ENCODE measurements at places on chromosomes 4 and X. TPM values are rescaled to one million over a fixed set of nuclear protein-coding genes. Genes with fewer than 3 reads are reported as not detected.

DNA sequence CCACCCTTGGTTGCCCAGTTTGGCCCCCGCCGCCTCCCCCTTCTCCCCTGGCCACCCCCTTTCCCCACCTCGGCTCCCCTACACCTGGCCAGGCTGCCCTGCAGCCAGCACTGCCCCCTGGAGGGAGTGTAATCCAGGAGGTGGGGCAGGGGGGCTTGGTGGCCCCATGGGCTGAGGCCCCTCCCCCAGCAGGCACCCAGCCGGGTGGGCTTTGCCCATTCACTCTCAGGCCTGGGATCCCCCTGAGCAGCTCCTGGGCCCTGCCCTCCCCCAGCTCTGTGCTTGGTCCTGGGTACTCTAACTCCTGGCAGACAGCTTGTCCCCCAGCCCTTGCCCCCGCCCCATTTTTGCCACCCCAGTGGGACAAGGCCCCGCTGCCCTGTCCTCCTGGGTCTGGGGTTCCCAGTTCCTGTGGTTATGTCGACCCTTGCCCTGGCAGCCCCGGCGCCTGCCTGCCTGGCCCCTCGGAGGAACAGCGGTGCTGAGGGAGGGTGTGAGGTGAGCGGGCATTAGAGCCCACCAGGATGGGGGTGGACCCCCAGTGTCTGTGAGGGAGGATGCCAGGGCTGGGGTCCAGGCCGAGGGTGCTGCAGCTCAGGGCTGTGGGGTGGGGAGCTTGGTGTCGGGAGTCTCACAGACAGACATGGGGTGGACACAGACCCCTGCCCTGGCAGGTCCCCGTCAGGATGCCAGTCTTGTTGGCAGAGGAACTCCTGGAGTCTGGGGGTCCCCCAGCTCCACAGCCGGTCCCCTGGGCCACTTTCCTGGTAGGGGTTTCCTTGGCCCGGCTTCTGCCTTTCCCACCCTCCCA is 10.2 kb downstream of the NAT8L start:
- peak; percentile 75 for DNase-seq

GRCh38 chrX:108362026-108362425 is 76.2 kb downstream of the COL4A6 start:
- DNase-seq = no peak

The NPY5R gene
- 0.09 TPM for total RNA-seq

DNA sequence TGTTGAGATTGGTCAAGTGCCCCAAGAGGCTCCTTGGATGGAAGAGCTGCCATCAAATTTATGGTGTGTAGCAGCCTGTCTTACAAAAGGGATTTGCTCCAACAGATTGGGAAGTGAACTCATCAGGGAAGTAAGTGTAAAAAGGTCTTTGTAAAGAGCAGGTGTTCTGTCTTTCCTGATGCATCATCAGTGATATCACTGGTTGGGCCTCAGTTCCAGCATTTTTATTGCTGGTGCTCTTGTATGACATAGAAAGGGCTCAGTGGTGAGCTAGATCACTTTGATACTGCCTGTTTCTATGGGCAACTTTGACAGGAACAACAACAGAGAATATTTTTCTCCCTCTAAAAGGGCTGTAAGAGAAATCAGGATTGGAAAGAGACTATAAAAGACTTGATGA is 8.7 kb upstream of the GABRE start:
- no peak for DNase-seq

GRCh38 chrX:87728024-87728423 is 210.4 kb downstream of the KLHL4 start:
- DNase-seq = no peak

DNA sequence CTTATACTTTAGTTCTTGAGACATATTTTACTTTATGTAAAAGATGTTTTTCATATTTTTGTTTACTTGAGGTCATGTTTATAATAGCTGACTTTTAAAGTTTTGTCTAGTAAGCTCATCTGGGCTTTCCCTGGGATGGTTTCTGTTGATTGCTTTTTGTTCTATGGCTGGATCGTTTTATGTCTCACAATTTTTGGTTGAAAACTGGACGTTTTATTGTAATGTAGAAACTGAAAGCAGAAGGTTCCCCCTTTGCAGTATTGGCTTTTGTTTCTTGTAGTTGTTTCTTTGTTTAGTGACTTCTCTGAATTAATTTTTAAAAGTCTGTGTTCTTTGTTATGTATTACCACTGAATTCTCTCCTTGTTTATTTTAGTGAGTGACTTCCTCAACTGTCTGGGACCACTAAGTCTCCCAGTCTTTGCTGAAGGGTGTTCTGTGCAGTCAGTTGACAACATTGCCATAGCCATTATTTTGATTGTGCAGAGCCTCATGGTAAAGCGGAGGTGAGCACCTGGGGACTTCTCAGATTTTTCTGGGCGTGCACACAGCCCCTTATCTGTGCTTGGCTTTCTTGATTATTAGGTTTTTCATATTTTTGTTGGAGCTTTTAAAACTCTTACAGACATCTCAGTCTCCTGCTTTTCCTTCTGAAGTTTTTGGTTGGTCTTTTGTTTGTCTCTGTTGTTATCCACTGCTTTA is 31.0 kb downstream of the KDM6A start:
- DNase-seq = no peak

The SPANXN3 gene
- total RNA-seq = not detected

- no peak for DNase-seq
Measured at GRCh38 chr4:108171339-108172230, 2.9 kb upstream of the LEF1 start.

GRCh38 chrX:132636080-132636479 is 147.2 kb upstream of the MBNL3 start:
- no peak for DNase-seq

The MXD4 gene
- total RNA-seq = 21.6 TPM

The CORIN gene
- total RNA-seq = 1.1 TPM

The SEC24B gene
- 12.5 TPM for total RNA-seq

The CDKL2 gene
- 0.90 TPM for total RNA-seq

The SMARCA1 gene
- total RNA-seq = 9.1 TPM

The SPCS3 gene
- 149 TPM for total RNA-seq

The ETDB gene
- not detected for total RNA-seq

GRCh38 chr4:66736606-66737005 is 808.7 kb downstream of the CENPC start:
- DNase-seq = no peak

- DNase-seq = no peak
Measured at GRCh38 chr4:39259571-39260330, 77.4 kb downstream of the WDR19 start.

DNA sequence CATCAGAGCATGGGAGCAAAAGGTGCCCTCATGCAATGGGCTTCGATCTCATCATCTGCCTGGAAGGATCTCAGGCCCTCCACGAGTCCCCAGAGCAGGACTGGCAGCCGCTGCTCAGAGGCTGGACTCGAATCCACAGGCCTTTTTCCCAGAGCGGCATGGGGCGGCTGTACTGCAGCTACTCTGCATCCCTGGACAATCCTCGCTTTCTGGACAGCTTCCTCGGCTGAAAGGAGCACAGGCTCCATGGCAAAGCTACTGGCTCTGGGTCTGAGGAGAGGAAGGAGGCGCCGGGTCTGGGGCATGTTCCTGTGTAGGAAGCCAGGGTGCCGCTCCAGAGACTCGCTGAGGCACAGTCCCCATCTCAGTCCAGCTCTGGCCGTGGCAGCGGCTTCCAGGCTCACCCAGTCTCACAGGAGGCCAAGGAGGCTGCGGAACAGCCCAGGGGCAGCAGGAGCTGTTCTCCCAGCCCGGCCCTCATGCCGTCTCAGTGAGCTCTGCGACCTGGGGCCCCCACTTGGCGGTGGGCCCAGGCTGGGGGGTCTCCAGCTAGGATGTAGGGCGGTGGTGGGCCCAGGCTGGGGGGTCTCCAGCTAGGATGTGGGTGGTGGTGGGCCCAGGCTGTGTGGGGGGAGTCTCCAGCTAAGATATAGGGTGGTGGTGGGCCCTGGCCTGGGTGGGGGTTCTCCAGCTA is 2.7 kb upstream of the SPON2 start:
- no peak for DNase-seq

The AKAP14 gene
- total RNA-seq = not detected

The RBM46 gene
- total RNA-seq = 0.06 TPM

GRCh38 chrX:123525123-123525725 is 207.6 kb downstream of the THOC2 start:
- DNase-seq = no peak

DNA sequence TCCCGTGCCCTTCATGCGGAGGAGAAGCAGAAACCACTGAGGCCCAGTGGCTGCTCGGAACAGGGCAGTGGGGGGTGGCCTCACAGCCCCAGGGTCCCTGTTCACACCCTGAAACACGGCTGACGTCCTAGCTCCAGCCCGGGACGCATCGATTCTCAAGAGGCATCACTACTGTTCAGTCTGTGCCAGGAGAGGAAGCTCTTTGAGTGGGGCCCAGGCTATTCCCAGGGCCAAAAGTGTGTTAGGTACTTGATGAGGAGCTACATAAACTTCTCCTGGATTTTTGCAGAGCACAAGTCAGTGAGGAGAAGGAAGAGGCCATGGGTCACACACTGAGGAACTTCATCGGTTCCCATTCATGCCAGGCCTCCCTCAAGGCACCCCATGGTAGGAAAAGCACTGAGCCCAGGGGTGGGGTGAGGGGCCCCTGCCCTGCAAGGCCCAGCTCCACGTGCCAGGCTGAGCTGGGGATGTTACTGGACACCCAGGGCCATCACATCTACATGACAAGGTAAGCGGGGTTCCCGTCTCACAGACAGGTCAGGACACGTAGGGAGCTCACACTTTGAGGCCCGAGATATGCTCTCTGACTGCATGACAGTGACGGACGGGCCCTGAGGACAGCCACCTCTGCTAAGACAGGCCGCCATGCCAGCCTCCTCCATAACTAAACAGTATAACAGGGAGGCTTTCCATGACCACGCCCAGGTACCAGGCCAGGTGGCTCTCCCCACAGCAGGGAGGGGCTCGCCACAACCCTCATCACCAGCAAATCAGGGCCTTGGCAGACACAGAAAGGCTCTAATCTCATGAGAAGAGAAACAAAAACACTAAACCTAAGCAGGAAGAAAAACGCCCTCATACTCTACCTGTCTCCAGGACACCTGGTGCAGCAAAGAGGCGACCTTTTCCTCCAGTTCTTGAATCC is 12.4 kb downstream of the TNIP2 start:
- DNase-seq = no peak

- DNase-seq = no peak
Measured at GRCh38 chrX:97096385-97096784, 212.7 kb downstream of the RPA4 start.

- no peak for DNase-seq
Measured at GRCh38 chrX:151039351-151039750, 56.2 kb downstream of the HMGB3 start.

DNA sequence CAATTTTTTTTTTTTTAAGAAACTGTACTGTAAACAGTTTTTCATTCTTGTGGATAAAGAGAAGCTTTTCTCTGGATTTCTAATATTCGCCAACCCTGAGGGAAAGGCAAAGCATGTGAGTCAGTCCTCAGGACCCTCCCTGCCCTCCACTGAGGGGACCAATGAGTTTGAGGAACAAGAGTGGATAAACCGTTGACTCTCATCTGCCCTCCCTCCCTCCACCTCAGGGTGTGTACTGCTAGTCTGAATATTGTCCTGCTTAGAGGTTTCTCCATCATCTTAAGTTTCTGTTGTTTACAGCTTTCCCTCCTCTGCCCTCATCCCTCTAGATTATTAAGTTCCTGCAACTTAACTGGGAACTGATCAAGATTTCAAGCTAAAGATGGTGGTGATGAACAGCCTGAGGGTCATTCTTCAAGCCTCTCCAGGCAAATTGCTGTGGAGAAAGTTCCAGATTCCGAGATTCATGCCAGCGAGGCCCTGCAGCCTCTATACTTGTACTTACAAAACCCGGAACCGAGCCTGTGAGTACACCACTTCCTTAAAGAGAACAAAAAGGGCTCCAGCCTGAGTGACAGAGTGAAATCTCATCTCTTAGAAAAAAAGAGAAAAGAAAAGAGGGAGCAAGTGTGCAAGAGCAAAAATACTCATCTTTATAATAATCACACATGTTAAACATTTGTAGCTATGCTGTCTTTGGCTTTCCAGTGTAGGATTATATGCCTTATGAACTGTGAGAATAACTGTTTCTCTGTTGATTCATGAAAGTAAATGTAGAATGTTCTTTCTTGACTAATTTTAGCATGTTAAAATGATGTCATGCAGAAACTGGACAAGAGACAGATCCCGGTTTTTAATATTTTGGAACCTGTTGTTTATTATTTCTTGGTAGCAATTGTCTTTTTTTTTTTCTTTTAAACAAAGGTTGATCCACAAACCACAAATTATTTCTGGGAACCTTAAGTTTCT is 11.9 kb downstream of the CA5B start:
- DNase-seq = no peak

- DNase-seq = peak; percentile 64
Measured at GRCh38 chr4:6277935-6278800, 8.5 kb downstream of the WFS1 start.

The XAGE2 gene
- total RNA-seq = not detected

The GAGE12J gene
- not detected for total RNA-seq

DNA sequence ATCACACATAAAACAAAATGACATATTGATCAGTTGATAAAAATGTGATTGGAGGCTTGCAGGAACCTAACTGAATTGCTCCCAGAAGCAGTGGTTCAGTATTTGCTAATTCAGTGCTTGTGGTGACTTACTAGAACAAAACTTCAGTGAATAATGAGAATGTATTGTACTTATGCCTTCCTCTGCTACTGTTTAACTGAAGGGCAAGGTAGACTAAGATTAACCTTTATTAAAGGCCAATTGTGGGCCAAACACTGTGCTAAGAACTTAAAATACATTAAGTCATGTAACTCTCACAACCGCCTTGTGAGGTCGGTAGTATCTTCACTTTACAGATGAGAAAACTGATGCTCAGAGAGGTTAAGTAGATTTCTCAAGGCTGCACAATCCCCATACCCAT is 14.9 kb downstream of the IGFBP7 start:
- no peak for DNase-seq

The SPANXN4 gene
- not detected for total RNA-seq

DNA sequence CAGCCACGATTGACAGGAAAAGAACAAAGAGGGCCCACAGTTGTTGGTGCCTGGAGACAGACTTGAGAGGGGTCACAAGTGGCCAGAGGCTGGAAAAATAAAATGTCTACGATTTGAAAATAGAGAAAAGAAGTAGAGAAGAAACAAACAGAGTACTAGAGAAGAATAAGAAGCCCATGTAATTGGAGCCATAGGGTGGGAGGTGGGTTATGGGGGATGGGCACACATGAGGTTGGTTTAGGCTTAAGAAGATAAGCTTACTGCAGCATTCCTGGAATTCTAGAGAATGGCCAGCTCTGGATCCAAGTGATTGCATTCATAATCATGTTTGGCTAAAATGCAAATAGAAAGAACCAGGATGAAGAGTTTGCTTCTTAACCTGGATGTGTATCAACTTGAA is 210.7 kb downstream of the MAML3 start:
- DNase-seq = no peak

- no peak for DNase-seq
Measured at GRCh38 chrX:111035256-111035655, 60.7 kb upstream of the PAK3 start.
